ENCODE measurements at places on chromosomes 12 and 14. TPM values are rescaled to one million over a fixed set of nuclear protein-coding genes. Genes with fewer than 3 reads are reported as not detected.

GPR162 gene
- polyA plus RNA-seq = 6.0 TPM

GZMH gene
- polyA plus RNA-seq = 2.6 TPM

ANKS1B gene
- polyA plus RNA-seq = 3.0 TPM

SERPINA3 gene
- polyA plus RNA-seq = 117 TPM

GALNT9 gene
- not detected for polyA plus RNA-seq

BBOF1 gene
- 2.0 TPM for polyA plus RNA-seq

ANO2 gene
- not detected for polyA plus RNA-seq

C14orf39 gene
- not detected for polyA plus RNA-seq

TUBA1A gene
- polyA plus RNA-seq = 172 TPM

All from aorta (tissue), 5 donors.